ENCODE measurements at places on chromosomes 11 and 22. TPM values are rescaled to one million over a fixed set of nuclear protein-coding genes. Genes with fewer than 3 reads are reported as not detected.

GRCh38 chr11:118536726-118537125, 5.7 kb downstream of the TMEM25 start:
- no peaks in the 10 kb centered on the region for H3K27me3 ChIP-seq
- peaks cover 4% of the 10 kb centered on the region for H3K4me1 ChIP-seq
- DNase-seq: no peak
- no peak overlapping the region for H3K27ac ChIP-seq
- H3K36me3 ChIP-seq: no peaks in the 10 kb centered on the region

DNA sequence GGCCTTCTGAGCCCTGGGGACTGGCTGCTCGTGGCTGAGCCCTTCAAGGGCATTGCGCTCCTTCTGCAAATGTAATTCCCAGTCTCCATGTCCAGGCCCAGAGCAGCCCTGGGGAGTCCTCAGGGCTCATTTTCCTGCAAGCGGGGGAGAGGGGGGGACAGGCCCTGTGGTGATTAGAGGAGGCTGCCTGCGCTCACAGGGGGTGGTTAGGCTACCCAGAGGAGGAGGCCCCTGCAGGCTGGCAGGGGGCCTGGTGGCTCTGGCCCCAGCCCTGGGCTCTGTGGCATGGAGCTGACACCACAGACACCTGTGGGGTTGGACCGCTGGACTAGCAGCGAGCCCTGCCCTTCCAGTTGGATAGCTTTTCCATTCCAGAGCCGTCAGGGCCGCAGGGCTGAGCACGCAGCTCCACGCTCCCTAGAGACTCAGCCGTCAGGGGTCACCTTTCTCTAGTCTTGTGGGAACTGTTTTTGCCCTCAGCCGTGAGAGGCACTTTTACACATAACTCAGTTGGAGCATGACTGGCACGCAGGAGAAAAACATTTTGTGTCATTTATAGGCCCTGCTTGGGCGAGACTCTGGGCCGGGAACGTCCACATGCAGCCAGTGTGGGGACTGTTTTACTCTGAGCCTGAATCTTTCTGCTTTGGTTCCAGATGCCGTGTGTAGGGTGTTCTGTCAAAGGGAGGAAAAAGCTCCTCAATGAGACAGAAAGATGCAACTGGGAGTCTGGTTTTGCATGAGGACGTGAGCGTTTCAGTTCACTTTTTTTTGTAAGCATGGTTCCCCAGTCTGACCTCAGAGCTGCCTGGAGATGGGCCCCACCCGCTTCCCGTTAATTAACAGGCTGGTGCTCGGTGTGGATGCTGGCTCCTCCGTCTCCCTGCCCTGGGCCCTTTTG, 58.1 kb downstream of the LRP5 start:
- peaks cover 6% of the 10 kb centered on the region for H3K27me3 ChIP-seq
- peaks cover 47% of the 10 kb centered on the region for H3K4me1 ChIP-seq

The C22orf15 gene
- polyA plus RNA-seq: 1.4 TPM

The FDXACB1 gene
- 4.1 TPM for polyA plus RNA-seq

DNA sequence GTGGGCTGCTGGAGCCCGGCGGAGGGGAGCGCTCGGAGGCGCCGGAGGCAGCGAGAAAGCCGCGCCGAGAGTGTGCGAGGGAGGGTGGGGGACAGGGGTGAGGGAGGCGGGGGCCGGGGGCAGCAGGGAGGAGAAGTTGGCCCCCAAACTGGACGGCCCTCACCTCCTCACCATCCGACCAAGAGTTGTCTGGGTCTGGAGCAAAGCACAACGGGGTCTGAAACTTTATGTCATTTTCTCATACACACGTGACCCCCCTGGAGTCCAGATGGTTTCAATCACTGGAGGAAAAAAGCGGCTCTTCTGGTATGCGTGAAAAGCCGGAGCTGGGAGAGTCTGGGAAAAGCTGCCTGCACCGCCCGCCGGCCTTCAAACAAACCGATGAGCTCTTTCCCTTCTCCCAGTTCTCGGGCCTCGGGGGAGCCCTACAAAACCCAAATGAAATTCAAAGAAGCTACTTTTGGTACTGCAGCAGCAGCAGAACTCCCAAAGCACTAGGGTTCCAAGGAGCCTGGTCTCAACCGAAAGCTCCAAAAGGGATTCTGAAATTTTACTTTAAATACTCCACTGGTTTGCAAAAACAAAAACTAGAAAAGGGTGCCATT, 39.7 kb upstream of the AKIP1 start:
- peak overlapping the region; percentile 76 for H3K4me3 ChIP-seq
- no peaks in the 10 kb centered on the region for H3K36me3 ChIP-seq
- peaks cover 3% of the 10 kb centered on the region for H3K4me1 ChIP-seq
- no peak for DNase-seq
- H3K27me3 ChIP-seq: peaks cover 33% of the 10 kb centered on the region
- peak overlapping the region; percentile 87 for H3K27ac ChIP-seq

DNA sequence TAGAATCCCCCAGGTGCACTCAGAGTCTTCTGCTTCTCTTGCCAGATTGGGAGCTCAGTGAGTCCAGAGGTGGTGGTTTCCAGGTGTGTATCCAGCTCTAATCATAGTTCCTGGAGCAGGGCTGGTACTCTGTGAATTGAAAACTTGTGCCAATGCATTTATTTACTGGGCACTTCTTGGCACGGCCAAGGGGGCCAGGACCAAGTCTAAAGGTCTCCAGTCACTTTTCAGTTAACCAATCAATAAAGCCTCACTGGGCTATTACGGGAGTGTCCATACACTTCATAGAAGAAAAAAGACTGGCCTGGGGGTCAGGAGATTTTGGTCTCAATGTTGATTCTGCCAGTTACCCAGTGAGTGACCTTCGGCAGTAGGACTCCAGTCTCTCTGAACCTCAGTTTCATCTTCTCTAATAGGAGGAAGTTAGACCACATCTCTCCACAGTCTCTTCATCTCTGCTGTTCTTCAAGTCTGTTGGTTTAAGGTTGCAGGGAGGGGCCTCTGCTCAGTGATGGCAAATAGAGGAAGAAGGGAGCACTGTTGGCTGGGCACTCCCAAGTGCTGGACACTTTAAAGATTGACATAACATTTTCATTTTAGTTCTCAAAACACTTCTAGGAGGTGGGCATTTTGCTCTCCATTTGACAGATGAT, 188.5 kb upstream of the E2F8 start:
- no peaks in the 10 kb centered on the region for H3K4me1 ChIP-seq
- no peaks in the 10 kb centered on the region for H3K36me3 ChIP-seq
- H3K4me3 ChIP-seq: no peak overlapping the region
- H3K27me3 ChIP-seq: no peaks in the 10 kb centered on the region

All from spleen (tissue), 13 donors.